Activated CD4-positive, alpha-beta memory T cell treated with anti-CD3 and anti-CD28 coated beads, Interleukin-2, amount 10 ng/mL, durations not matched to agents 7 days and 5 days (primary cell): ENCODE measurements at places on chromosomes 1 and 21. TPM values are rescaled to one million over a fixed set of nuclear protein-coding genes. Genes with fewer than 3 reads are reported as not detected.

SPATA17 gene
- not detected for total RNA-seq

GRCh38 chr1:151352021-151352718 is 5.1 kb upstream of the RFX5 start:
- DNase-seq = no peak

DNA sequence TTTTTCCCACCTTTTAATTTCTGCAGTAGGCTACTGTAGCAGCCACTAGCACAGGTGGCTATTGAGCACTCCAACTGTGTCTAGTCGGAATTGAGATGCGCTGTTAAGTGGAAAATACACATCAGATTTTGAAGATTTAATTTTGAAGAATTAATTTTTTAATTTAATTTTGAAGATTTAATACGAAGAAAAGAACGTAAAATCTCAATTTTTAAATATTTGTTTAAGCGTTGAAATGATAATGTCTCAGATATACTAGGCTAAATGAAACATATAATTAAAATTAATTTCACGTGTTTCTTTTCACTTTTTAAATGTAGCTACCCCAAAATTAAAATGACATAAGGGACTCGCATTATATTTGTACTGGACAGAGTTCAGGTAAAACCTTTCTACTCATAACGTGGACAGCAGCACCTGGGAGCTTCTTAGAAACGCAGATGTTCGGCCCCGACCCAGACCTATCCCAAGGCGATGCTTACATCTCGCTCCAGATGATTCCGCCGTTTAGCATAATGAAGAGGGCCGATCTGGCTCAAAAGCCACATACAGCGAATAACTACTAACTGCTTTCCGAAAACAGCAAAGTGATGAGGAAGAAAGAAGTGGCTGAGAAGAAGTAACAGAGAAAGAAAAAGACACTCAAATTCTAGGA is 717 bp downstream of the CRYZL1 start:
- DNase-seq = no peak

- no peak for DNase-seq
Measured at GRCh38 chr1:46603481-46603857, 599 bp downstream of the MKNK1 start.

- DNase-seq = no peak
Measured at GRCh38 chr1:36530791-36531190, 48.1 kb upstream of the CSF3R start.

DNA sequence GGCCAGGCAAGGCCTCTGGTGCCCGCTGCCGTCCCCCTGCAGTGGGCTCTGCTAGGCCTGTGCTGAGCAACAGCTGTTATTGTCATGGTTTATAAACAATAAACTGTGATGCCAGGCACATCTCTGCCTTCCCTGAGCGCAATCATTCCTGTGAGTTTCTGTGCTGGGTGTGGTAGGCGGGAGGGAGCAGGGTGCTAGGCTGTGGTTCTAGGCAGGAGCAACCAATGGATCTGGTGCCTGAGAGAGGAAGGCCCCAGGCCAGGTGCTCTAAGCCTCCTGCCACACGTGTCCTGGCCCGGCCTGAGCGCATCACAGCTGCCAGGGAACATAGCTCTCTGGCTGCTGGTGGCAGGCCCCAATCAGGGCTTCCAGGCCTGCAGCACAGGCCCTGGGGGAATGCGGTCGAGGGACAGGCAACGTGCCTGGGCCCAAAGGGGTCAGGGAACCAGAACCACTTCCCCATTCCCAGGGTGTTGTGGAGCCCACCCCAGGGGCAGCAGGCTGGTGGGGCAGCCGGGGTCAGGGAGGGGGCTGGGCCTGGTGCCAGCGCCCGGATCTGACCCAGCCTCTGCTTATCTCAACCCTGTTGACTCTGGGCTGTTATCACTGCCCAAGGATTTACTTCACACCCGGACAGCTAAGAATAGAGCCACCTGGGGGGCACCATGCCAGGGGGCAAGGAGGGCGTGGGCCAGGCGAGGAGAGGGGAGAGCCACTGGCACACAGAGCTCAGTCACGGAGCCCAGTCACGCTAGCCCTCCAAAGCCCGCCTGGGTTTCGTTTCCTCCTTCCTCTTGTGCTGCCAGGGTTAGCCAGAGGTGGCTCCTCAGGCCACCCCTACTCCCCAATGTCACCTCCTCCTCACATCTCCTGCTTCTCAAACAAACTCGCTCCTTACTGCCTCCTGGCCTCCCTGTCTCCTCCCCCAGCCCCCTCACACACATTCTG is 11.5 kb downstream of the TRIM46 start:
- no peak for DNase-seq

- DNase-seq = no peak
Measured at GRCh38 chr1:156122519-156123355, 8.2 kb downstream of the LMNA start.

- DNase-seq = no peak
Measured at GRCh38 chr1:191963781-191964455, 194.3 kb upstream of the RGS18 start.

GRCh38 chr21:39009587-39010225 is 173.5 kb downstream of the PSMG1 start:
- no peak for DNase-seq
